ENCODE measurements at places on chromosomes 4 and X.

DNA sequence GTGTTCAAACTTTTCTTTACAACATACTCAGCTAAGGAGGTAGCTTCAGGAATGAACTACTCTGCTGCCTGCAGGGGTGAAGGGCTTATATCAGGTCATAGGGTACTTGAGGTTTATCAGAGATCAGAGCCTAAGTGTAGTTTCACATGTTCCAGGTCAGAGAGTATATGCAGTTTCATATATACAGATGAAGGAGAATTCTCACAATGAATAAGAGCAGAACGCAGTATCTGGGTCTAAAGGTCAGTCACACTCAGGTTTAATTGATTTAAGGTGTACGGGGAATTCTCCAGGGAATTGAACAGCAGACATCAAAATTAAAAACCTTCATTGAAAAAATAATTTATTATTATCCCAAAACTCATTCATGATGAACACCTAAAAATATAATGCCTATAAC, 700.6 kb downstream of the TECRL start:
- no peak for DNase-seq

- DNase-seq: no peak
These were observed 83.9 kb upstream of the BANK1 start for GRCh38 chr4:101706535-101707057.

DNA sequence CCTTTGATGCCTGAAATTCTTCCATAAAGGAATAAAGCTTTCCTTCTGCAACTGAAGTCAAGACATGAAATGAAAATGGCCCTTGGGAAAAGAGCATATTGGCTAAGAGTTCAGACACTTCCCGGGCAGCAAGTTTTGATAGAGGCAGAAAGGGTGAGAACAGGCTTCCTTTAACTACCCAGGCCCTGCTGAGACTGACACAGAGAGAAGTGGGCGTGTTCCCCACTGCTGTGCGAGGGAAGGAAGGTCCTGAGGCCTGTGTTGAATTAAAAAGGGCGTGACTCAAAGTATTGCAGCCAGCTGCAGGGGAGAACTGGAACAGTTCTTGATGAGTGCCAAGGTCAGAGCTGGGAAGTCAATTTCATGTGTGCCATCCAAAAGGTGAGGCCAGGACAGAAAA, 33.9 kb upstream of the ADGRG2 start:
- no peak for DNase-seq

DNA sequence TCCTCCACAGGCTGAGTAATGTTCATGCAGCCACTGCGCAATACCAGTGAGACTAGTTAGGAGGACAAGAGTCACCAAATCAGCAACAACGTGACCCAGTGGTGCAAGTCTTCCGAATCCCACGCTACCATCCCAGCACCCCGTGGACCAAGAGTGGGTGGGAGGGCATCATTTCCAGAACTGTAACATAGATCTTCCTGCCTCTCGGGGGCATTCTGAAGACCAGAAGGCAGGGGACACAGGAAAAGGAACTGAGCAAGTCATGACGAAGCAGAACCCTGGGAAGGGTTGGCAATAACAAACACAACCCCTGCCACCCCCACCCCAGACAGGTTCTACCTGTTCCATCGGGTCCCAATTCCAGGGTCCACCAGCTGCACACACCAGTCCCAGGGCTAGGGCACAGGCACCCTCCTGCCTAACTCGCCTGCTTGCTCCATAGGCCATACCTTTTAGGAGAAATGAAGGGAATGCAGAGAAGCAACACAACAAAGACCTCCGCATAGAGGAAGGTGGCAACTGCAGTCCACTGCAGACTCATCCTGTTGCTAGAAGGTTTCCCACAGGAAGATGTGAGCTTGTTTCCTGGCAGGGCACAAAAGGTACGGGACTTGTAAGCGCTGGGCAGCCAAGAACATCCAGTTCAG, 1.4 kb downstream of the BCAP31 start:
- no peak for DNase-seq

DNA sequence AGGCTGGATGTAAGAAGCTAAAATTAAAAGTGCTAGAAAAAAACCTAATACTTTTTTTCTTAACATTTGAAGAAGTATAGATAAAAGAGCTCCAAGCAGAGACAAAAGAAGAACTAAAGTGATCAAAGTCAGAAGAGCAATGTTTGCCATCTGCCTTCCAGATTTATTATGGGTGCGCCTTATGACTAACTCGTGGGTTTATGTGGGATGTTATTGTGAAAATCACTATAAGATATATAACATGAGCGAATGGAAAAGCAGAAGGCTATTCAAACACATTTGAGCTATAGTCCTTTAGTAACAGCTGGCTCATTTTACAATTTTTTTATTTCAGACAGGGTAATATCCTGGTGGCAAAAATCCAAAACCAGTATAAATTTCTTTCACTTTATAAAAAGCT, 1040.7 kb downstream of the RAPGEF2 start:
- no peak for DNase-seq

DNA sequence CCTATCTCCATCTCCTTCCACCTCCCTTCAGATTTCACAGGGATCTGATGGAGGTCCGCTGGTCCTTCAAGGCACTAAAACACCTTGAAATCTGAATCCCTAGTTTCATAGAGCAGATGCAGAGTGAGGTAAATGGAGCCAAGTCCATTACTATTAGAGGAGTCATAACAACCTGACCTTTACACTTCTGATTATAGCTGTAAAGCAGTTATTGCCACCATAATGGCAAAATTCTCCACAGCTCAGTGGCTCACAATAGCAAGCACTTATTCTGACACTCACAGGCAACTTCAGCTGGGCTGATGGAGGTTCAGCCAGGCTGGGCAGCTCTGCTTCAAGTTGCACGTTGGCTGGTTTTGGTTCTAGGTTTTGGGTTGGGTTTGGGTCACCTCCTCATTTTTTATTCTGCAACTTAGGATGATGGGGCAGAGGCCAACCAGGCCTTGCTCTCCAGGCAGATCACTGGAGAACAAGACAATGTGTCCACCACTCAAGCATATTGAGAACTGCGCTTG, 51.4 kb upstream of the LRAT start:
- DNase-seq: no peak

DNA sequence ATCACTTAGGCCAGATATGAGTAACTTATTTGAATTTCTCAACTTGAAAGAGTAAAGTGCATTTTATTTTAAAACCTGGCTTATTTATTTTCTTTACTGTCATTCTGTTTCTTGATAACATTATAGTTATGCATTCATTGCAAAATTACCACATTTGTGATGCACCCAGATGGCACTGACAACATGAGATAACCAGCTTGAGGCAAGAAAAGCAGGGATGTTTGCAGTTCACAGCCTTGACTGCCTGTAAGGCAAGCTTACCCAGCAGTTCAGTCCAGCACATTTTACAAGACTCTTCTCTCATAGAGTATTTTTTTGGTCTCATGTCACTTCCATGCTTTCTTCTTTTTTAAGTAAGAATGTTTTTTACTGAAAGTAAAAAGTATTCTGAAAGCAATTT, 25.3 kb upstream of the EPGN start:
- no peak for DNase-seq

DNA sequence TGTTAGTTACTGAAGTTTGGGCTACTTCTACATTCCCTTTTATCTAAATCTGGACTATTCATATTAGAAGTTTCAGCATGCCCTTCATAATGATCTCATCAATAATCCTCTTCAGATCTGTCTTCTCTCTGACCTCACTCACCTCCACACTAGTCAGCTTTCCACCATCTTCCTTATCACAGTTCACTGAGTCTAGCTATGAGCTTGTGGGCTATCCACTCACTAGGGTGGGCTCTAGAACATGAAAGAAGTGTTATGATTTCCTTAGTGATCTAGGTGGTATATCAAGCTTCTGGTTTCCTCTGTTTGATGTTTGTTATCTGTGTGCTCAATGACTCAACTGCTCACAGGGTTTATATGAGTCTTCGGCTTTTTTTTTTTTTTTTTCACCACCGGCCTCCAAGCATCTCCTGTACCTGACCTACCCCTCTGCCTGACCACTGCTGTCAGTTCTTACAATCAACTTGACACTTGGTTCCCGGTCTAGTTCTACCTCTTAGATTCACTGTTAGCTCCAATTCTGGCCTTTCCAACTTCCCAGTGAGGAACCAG, 103.1 kb downstream of the PAPSS1 start:
- DNase-seq: no peak

DNA sequence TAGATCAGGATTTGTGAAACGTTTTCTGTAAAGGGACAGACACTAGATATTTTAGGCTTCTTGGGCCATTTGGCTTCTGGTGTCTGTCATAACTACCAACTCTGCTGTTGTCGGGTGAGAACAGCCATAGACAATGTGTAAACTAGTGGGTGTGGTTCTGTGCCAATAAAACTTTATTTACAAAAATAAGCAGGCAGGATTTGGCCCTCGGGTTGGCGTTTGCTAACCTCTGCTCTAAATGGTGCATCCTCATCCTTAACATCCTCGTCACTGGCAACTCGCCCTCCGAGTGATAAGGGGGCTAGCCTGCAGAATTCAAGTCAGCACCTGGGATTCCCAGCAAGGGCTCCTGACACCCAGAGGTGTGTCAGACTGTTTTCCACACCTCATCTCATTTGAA, 105.8 kb upstream of the MSX1 start:
- DNase-seq: no peak

DNA sequence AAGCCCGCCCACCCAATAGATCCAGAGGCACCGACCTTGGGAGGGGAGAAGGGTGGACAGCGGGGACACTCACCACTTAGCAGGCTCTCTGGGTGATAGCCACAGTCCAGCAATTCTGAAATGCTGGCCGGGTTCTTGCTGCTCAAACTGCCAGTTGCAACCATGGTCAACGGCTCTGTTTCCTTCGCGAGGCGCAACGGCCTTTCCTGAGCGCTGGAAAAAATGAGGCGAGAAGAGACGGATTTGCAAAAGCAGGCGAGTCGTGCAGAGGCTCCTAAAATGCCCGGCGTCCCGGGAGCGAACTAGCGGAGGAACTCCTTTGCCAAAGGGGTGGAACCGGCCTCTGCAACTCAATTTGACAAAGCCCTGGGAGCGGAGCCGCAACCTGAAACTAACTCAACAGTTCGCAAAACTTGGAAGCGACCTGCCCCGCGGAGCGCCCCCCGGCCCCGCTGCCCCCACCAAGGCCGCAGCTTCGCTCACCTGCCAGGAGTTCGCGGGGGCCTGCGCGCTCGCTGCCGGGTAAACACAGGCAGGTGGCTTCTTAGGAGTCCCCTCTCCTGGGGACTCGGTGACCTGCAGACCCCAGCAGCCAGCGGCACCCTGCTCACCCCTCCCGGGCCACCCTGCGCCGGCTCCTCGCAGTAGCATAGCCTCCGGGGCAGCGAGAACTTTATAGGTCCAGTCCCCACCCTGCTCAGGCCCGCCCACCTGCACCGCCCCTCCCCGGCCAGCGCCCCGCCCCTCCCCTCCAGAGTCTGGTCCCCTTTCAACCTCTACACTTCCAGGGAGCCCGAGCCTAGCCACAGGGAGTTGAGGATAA, at the start of gene DDIT4L:
DDIT4L (minus strand) TSS at position 649 of the 823 bp plus-strand sequence; CDS start at position 164, 485 bp downstream.
- DNase-seq: no peak

DNA sequence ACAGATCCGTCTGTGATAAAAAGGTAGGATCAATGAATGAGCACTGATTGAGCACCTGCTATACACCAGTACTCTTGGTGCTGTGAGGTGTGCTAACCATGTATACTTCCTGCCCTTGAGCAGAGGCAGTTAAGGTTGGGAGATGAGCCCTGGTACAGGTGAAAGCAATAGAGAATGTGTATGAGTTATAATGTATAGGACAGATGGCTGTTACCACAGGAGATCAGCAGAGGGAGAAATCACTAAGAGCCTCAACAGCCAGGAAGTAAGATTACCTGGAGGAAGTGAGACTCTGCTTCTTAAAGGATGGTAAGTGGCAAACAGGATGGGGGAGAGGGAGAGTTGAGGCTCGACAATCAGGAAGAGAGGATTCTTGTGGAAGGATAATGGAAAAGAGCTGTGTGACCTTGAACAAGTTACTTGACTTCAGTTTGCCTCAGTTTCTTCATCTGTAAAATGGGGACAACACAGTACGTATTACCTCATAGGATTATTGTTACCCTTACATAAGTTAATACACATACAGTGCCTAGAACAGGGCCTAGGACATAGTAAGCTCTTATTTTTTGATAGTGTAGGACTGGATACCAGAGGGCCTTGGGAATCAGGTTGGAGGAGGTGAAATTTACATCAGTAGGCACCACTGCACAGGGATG, 9.1 kb downstream of the CXCR3 start:
- peak; percentile 59 for DNase-seq

- DNase-seq: no peak
These were observed 109.3 kb upstream of the BMP2K start for GRCh38 chr4:78666830-78667258.

Data from OCI-LY7 (cell line).